Aorta (tissue), 5 donors: ENCODE measurements at places on chromosomes 7 and 10. TPM values are rescaled to one million over a fixed set of nuclear protein-coding genes. Genes with fewer than 3 reads are reported as not detected.

Gene CDH23
- total RNA-seq: 7.5 TPM

Gene SKAP2
- total RNA-seq: 48.5 TPM

Gene RBM20
- total RNA-seq: 9.9 TPM

Gene EBF3
- 23.3 TPM for total RNA-seq

Gene FAM221A
- total RNA-seq: 8.5 TPM

Gene TTYH3
- 79.9 TPM for total RNA-seq

Gene SPDYE2B
- total RNA-seq: not detected

GRCh38 chr7:130359276-130359857 is 14.8 kb downstream of the CPA5 start:
- H3K4me1 ChIP-seq: no peaks in the 10 kb centered on the region
- DNase-seq: no peak
- H3K36me3 ChIP-seq: no peaks in the 10 kb centered on the region
- no peak overlapping the region for H3K4me3 ChIP-seq
- H3K27ac ChIP-seq: no peak overlapping the region

- H3K27ac ChIP-seq: no peak overlapping the region
- H3K4me1 ChIP-seq: no peaks in the 10 kb centered on the region
- H3K27me3 ChIP-seq: no peaks in the 10 kb centered on the region
- no peaks in the 10 kb centered on the region for H3K36me3 ChIP-seq
- no peak for DNase-seq
Measured at GRCh38 chr7:157693071-157693520, 356.3 kb downstream of the DNAJB6 start.

DNA sequence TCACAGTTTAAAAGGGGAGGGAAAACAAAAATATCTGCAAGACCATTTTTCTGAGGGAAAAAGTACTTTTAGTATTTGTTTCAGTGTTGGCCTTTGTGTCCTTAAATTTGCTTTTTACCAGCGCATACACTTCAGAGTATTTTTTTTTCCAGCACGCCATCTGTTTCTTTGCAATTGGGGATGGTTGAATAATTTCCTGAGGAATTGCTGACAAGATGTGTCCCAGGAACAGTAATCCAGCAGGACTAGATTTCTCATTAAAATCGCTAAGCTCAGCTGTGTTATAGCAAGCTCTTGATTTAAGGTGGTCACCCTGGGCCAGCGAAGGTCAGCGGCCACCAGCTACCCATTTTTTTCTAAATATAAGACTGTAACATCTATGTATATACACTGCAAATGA is 156.9 kb upstream of the RHOBTB1 start:
- H3K4me1 ChIP-seq: no peaks in the 10 kb centered on the region
- no peaks in the 10 kb centered on the region for H3K36me3 ChIP-seq
- no peak overlapping the region for H3K27ac ChIP-seq
- DNase-seq: no peak
- no peak overlapping the region for H3K4me3 ChIP-seq
- no peaks in the 10 kb centered on the region for H3K27me3 ChIP-seq

DNA sequence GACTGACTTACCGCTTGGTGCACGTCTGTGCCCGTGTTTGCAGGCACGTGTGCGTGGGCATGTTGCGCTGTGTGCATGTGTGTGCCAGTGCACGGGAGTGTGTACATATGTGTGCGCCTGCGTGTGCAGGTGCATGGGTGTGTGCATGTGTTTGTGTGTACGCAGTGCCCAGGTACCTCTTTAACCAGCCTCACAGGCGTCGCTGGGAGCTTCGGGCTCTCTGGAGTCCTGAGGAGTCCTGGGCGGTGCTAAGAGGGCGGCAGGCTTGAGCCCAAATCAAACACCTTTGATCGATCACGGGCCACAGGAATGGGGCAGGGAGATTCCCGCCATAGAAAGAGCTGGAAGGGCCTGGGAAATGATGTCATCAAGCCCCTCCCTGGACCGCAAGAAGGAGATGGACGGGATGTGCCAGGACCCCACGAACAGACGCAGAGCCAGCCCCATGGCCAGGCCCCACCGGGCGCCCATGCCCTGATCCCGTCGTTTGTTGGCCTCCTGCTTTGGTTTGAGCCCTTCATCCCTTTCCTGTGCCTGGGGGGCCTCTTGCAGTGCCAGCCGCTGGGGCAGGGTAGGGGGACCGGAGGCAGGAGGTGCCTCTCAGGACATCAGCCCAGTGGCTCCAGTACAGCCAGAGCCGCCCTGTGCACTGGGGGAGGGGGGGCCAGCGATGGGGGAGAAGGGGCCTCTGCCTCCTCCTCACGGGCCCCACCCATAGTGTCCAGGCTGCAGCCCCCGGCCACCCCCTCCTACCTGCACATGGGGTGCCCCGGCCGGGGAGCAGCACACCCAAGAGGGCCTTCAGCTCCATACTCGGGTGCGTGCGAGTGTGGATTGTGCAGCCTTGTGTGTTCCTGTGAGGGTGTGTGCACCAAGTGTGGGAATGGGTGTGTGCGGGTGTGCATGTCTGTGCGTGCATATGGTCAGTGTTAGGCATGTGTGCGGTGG is 5.8 kb downstream of the KNDC1 start:
- no peak overlapping the region for H3K27ac ChIP-seq
- H3K27me3 ChIP-seq: no peaks in the 10 kb centered on the region
- no peak overlapping the region for H3K4me3 ChIP-seq

- DNase-seq: no peak
- no peak overlapping the region for H3K27ac ChIP-seq
- no peaks in the 10 kb centered on the region for H3K27me3 ChIP-seq
- peaks cover 12% of the 10 kb centered on the region for H3K36me3 ChIP-seq
- no peak overlapping the region for H3K4me3 ChIP-seq
Measured at GRCh38 chr7:135180122-135180521, 9.6 kb upstream of the CYREN start.

DNA sequence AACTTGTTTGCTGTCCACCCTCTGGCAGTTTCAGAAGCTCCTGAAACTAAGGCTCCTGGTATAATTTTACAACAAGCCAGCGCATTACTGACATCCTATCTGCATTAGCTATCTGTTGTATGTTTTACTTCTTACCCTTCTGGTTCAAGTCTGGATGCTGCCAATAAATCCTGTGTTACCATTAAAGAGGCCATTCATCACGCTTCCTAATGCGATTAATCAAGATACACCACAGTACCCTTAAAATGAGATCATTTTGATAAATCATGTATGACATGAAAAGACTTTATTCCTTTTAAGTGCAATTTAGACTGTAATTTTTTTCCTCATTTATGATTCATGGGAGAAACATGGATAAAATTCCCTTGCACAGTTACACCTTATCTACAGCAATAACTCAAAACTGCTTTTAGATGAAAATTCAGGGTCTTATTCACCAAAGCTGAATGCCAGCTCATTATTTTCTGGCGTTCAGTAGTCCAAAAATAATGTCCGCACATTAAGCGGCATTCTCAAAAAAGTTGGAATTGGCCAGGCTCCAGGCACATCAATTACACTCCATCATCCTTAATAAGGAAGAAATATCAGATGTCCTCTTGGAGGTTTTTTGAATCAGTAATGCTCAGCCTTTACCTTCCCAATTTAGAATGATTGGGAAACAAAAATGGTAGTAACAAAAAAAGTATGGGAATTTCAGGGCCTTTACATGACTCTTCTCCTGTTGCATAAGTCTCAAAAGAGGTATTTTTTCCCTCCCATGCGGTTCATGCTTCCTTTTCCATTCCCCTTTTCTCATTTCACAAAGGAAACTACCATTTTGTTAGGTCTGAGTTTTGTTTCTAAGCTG is 878.5 kb downstream of the LRMDA start:
- H3K4me1 ChIP-seq: peaks cover 6% of the 10 kb centered on the region
- peak; percentile 62 for DNase-seq
- no peak overlapping the region for H3K4me3 ChIP-seq
- H3K27ac ChIP-seq: peak overlapping the region; percentile 85
- no peaks in the 10 kb centered on the region for H3K27me3 ChIP-seq

DNA sequence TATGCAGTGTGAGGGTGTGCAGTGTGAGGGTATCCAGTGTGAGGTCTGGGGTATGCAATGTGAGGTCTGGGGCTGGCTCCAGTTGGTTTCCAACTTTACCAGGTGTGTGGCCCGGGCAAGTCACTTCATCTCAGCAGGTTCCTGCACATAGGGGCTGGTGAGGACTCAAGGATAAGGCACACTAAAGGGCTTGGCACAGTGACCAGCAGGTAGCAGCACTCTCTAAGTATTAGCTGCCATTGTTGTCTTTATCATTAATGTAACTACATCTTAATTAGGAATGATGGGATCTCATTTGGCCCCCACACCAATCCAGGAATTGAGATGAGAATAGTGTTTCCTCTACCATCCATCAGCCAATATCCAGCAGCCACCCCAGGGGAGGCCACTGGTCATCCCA is 117.3 kb downstream of the KCNMA1 start:
- no peaks in the 10 kb centered on the region for H3K36me3 ChIP-seq
- no peak for DNase-seq
- H3K4me3 ChIP-seq: no peak overlapping the region

GRCh38 chr10:86795353-86795752 is 38.9 kb downstream of the BMPR1A start:
- H3K4me3 ChIP-seq: no peak overlapping the region
- peaks cover 4% of the 10 kb centered on the region for H3K4me1 ChIP-seq
- peaks cover 1% of the 10 kb centered on the region for H3K36me3 ChIP-seq
- no peaks in the 10 kb centered on the region for H3K27me3 ChIP-seq

GRCh38 chr10:69425511-69426298 is 9.0 kb upstream of the TACR2 start:
- no peak overlapping the region for H3K27ac ChIP-seq
- no peaks in the 10 kb centered on the region for H3K4me1 ChIP-seq
- H3K27me3 ChIP-seq: no peaks in the 10 kb centered on the region
- H3K36me3 ChIP-seq: no peaks in the 10 kb centered on the region

DNA sequence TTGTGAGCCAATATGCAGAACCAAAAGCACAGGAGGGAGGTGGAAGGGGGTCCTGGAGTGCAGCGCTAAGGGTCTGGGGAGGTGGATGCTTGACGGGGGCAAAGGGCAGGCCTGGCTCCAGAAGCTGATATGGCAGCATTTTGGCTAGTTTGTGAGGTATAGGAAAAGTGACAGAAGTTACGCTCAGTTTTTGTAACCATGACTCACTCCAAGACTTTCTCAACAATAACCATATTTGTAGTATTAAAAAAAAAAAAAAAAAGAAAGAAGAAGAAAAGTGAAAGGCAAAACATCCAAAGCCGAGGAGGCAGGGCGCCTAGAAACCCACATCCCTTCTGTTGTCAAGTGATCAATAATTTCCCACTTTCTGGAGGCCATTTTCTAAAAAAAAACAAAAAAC is 92.3 kb downstream of the RNF216 start:
- H3K27me3 ChIP-seq: no peaks in the 10 kb centered on the region
- H3K4me3 ChIP-seq: no peak overlapping the region

- no peak for DNase-seq
- H3K27me3 ChIP-seq: no peaks in the 10 kb centered on the region
- peak overlapping the region; percentile 37 for H3K4me3 ChIP-seq
- no peak overlapping the region for H3K27ac ChIP-seq
Measured at GRCh38 chr10:50988792-50989191, 85.5 kb upstream of the PRKG1 start.

- no peaks in the 10 kb centered on the region for H3K4me1 ChIP-seq
- no peaks in the 10 kb centered on the region for H3K27me3 ChIP-seq
- H3K36me3 ChIP-seq: no peaks in the 10 kb centered on the region
- H3K27ac ChIP-seq: peak overlapping the region; percentile 73
Measured at GRCh38 chr7:116524221-116524608, 621 bp upstream of the CAV1 start.

DNA sequence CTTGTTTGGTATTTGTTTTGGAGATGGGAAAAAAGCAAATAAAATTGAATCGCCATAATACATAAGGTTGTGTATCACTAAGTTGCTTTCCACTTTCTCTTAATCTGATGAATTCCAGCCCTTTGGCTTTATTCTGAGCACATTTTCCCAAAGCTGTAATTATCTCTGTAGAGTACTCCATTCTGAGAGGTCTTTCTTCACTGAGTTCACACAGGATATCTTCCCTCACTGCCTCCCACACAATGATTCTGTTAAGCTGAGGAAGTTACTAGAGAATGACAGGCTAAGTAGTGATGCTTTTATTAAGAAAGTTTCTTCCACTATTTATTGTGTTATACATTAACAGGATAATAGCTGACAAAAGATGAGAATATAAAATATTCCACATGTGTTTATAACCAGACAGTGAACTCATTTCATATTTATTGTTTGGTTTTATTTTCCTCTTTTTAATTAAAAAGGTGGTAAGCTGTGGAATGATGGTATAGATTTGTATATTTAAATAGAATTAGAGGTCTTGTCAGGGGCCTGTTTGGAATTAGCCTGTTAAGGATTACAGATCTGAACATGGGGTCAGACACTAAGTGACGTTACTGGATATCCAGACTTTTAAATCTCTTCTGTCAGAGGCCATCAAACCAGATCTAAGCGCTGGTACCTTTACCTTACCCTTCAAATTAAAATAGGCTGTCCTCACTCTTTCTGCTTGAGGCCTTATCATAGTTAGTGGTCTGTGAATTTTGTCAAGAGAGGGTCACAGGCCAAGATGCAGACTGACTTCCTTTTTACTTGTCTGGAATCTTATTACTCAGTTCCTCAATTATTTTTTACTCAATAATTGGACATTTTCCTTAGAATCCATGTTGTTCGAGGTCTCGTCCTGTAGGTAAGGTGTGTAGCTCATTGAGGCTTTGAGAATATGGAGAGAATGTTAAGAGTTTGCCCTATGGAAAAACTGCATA is 8.4 kb downstream of the PLXDC2 start:
- H3K4me1 ChIP-seq: peaks cover 6% of the 10 kb centered on the region
- DNase-seq: no peak
- no peaks in the 10 kb centered on the region for H3K27me3 ChIP-seq
- no peaks in the 10 kb centered on the region for H3K36me3 ChIP-seq
- peak overlapping the region; percentile 26 for H3K4me3 ChIP-seq

DNA sequence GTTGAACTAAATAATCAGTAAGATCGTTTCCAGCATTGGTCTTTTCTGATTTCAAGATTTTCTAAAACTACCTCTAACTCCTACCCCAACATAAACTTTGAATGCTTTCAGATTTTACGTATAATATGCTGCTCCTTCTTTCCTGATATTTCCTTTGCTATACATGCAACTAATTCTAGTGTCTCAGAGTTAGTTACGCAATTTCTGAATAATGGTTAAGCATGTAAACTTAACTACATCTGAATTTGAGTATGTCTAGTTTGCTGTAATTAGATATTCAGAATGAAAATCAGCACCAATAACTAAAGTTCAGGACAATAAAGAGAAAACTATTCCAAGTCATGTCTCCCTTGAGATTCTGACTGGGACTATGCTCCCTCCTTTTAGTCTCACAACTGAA is 71.0 kb downstream of the SEMA3C start:
- no peaks in the 10 kb centered on the region for H3K4me1 ChIP-seq
- no peaks in the 10 kb centered on the region for H3K36me3 ChIP-seq
- H3K27me3 ChIP-seq: no peaks in the 10 kb centered on the region

- H3K27me3 ChIP-seq: no peaks in the 10 kb centered on the region
- no peak overlapping the region for H3K27ac ChIP-seq
- H3K4me1 ChIP-seq: no peaks in the 10 kb centered on the region
- H3K4me3 ChIP-seq: no peak overlapping the region
- H3K36me3 ChIP-seq: no peaks in the 10 kb centered on the region
Measured at GRCh38 chr7:24595671-24596418, 22.6 kb downstream of the PALS2 start.

- H3K36me3 ChIP-seq: no peaks in the 10 kb centered on the region
- no peaks in the 10 kb centered on the region for H3K27me3 ChIP-seq
- no peak for DNase-seq
- H3K4me3 ChIP-seq: no peak overlapping the region
- no peaks in the 10 kb centered on the region for H3K4me1 ChIP-seq
Measured at GRCh38 chr7:152649220-152649619, 26.7 kb downstream of the XRCC2 start.

GRCh38 chr7:5590596-5591277 is 167.1 kb upstream of the TNRC18 start:
- DNase-seq: no peak
- no peak overlapping the region for H3K4me3 ChIP-seq
- H3K4me1 ChIP-seq: no peaks in the 10 kb centered on the region
- no peaks in the 10 kb centered on the region for H3K36me3 ChIP-seq
- no peak overlapping the region for H3K27ac ChIP-seq
